ENCODE measurements at places on chromosomes 3 and 15.

- no peak for DNase-seq
These were observed 2.9 kb upstream of the U2SURP start for GRCh38 chr3:142998439-142998838.

GRCh38 chr15:56496635-56497034 lies 31.7 kb upstream of the MNS1 start:
- DNase-seq = no peak

DNA sequence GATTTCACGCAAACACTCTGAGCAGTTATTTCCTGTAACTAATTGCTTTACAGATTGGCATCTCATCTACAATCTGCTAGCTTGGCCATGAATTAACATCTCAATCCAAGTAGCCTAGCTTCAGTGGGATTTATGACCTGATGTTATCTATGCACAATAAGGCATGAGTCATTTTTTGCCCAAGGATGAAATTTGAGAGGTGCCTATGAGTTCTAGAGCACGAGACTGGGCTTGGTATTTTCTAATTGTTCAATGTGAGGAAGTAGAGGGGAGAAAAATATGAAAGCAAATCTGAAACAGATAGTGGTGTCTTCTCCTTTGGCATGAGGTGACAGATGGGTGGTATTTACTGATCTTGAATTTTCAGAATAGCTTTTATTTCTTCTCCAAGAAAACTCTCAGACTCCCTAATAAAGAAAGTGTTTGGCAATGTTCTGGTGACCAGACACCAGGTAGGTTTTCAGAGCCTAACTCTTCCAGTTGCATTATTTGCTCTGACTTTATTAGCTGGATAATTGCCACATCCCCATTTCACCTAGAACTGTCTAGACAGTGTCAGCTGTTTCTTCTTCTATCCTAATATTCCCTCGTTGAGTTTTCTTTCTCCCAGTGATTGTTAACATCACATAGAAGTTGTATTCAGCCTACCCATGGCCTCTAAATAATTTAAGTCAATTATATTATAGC lies 301.0 kb upstream of the UMPS start:
- no peak for DNase-seq

- no peak for DNase-seq
These were observed 101.0 kb downstream of the PEX5L start for GRCh38 chr3:179935710-179936109.

- DNase-seq = no peak
These were observed 328.2 kb downstream of the TIGIT start for GRCh38 chr3:114622001-114622400.

GRCh38 chr3:64271631-64272030 lies 46.4 kb upstream of the PRICKLE2 start:
- no peak for DNase-seq

GRCh38 chr3:159151130-159151529 lies 349.3 kb downstream of the MFSD1 start:
- DNase-seq = no peak

GRCh38 chr3:78668302-78668701 lies 1099.5 kb downstream of the ROBO1 start:
- no peak for DNase-seq

GRCh38 chr15:28106294-28107110 lies 7.4 kb upstream of the OCA2 start:
- DNase-seq = peak; percentile 55

DNA sequence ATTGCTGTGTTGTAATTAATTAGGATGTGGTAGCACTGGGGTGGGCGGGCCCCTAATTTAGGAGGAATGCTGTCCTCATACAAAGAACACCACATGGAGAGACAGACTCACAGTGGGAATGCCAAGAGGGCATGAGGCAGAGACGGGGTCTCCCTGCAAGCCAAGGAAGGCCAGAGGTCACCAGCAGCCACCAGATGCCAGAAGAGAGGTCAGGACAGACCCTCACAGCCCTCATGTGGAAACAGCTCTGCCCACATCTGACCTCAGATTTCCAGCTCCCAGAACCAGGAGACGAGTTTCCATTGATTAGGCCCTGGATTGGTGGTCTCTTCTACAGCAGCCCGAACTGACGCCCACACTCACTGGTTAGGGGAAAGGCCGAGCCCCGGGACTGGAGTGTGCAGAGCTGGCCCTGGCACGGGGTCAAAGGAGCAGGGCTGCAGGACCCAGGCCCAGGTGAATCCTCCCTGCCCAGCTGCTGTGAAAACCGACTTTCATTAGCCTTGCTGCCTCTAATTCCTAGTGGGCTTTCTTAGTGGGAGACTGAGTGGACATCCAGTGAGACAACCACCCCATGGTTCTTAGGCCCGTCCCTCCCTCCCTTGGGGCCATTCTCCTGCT lies 43.0 kb upstream of the SLC41A3 start:
- peak; percentile 44 for DNase-seq

- DNase-seq = no peak
These were observed 10.1 kb downstream of the MELTF start for GRCh38 chr3:197019535-197019934.

DNA sequence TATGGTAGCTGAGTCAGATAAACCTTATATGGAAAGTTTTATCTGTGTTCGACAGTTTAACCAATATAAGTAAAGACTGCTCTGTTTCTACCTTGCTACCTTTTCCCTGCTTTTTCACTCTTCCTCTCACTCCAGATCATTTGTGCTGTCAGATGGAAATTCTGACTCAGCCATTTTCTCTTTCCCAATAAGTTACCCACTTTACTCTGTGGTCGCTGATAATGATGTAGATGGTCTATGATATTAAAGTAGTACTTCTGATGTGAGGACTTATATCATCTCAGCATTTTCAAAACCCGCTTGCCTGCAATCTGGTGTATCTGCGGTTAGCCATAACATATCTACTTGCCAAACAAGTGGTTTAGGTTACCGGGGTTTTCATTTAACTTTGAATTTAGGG lies 15.0 kb upstream of the UTS2B start:
- no peak for DNase-seq

- DNase-seq = no peak
These were observed 72.0 kb upstream of the BLM start for GRCh38 chr15:90644952-90645725.

DNA sequence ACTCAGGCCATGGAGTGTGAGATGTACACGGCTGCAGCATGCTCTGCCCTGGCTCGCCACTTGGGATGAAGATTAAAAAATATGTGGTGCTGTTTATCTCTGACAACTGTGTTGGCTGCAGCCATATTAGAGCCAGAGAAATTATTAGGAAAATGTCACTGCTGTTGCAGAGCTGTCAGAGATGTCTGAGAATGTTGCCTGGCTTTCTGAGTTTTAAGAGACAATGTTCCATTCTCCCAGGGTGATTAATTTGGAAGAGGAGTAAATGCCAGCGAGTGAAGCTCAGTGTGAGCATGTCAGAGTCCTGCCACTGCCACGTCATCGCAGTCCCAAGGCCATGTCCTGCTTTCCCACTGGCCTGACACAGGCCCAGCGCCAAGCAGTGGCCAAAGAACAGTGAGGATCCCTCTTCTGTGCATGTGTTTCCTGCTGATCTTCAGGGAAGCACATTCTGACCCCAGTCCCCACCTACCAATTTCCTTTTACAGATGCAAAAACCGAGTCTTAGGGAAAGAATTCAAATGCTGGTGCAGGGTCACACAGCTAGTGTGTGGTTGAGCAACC lies 370.9 kb downstream of the GABRG3 start:
- DNase-seq = no peak

DNA sequence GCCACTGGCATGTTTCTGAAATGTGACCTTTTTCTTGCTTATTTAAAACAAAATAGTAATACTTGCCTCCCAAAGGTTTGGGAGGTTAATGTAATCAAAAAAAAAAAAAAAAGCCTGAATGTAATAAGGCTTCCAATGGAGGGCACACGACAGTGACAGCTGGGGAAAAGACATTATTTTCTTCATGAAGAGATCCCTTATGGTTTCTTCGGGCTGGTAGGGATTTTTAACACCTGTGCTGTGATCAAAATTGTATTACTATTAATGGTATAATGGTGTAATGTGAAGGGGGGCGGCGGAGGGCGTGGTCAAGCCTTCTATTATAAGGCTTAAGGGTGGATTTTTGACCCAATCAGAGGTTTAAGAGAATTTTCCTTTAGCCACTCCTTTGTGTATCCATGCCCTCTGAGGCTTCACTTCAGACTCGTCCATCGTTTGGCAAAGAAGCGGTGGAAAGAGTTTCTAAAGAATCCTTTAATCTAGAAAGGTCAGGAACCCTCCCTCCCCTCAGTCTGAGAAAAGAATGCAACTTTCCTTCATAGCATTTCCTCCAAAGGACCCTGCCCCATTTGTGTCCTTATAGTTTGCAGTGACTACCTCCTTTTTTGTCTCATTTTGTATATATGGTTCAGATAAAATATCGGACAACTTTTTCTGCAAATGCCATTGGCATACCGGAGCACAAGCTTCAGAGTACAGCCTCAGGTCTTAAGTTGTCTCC lies 89.5 kb upstream of the CHD2 start:
- DNase-seq = peak; percentile 88

- peak; percentile 86 for DNase-seq
These were observed 24.4 kb upstream of the FRMD4B start for GRCh38 chr3:69410301-69410700.

DNA sequence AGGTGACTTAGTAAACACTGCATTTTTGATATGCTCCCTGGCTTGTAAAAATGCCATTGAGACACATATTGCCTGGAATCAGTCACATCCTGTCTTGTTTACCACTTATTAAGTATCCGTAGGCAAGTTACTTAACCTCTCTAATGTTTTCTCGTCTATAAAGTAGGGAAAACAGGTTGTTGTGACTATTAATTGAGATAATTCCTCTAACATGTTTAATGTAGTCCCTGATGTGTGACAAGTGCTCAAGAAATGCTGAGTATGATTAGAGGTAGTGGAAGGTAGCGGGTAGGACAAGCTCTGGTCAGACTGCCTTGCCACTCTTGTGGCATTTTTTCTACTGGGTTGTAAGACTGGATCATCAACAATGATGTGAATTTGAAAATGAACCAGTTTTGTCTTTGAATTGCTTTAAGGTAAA lies 54.1 kb downstream of the NFKBIZ start:
- DNase-seq = no peak

DNA sequence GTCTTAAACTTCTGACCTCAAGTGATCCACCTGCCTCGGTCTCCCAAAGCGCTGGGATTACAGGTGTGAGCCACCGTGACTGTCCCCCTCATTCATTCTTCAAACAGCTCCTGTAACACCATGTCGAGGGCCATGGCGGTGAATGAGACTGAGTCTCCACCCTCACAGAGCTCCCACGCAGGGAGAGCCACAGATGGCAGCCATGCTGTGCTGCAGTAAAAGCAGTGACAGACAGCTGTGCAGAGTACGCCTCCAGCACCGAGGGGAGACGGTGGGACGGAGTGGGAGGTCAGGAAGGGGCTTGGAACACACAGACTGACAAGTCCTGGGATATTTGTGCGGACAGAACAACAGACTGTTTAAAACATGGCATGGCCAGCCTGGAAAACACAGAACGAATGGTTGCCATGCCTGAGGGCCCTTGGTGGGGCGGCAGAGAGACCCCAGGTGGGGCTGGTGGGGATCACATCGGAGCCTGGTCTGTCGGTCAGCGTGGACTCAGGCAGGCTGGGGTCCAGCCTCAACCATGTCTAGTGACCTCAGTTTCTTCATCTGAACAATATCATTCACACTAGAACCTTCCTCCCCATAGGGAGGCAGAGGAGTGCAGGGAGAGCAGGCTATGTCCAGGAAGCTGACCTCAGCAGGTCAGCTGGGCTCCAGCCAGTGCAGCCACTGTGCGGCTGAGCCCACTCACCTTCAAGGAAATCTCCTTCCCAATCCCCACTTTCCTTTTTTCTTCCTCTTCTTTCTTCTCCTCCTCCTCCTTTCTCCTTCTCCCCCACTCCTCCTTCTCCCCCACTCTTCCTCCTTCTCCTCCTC lies 20.6 kb upstream of the LCTL start:
- DNase-seq = no peak

DNA sequence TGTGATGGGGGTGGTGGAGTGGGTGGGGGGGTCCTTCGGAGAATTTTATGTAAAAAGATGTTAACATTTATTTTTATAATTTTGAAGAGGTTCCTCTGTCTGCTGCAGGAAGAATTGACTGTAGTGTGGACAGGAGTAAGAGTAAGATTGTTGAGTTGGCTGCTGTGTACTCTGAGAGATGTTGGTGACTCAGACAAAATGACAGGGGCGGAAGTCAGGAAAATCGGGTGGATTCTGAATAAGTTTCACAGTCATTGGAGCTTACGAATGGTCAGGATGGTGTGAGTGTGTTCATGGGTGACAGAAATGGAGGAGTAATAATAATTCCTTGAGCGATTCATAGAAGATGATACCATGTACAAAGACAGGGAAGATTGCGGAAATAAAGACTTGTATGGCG lies 420.0 kb downstream of the ROBO2 start:
- DNase-seq = no peak

DNA sequence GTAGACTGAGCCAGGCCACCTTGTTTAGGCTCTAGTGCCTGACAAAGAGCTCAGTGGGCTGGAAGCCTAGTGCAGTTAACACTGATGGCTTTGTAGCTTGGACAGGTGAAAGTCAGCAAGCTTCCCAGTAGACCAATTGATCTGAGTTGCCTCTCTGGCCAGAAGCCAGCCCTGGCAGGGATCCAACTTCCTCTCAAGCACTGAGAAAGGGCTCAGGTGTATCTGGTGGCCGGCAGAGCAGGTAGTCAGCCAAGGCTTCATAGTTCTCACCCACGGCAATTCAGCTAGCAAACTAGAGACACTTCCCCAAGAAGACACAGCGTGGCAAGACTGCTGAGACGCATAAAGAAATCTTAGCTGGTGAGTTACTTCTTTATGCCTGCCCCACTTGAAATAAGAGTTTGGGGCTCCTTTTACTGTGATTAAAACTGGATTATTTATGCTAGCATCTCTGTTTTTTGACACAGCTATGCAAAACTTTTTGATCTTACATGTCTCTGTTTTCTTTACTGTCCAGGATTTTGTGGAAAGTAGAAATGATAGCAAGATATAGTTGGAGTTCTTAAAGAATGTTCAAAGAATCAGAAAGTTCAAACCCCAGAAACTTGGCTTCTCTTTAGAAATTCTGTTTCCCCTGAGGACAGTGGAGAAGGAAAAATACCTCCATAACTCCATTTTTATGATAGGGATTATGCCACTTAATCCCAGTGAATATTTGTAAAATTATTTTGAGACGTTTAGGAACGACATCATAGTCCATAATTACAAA lies 8.4 kb upstream of the CA12 start:
- no peak for DNase-seq

DNA sequence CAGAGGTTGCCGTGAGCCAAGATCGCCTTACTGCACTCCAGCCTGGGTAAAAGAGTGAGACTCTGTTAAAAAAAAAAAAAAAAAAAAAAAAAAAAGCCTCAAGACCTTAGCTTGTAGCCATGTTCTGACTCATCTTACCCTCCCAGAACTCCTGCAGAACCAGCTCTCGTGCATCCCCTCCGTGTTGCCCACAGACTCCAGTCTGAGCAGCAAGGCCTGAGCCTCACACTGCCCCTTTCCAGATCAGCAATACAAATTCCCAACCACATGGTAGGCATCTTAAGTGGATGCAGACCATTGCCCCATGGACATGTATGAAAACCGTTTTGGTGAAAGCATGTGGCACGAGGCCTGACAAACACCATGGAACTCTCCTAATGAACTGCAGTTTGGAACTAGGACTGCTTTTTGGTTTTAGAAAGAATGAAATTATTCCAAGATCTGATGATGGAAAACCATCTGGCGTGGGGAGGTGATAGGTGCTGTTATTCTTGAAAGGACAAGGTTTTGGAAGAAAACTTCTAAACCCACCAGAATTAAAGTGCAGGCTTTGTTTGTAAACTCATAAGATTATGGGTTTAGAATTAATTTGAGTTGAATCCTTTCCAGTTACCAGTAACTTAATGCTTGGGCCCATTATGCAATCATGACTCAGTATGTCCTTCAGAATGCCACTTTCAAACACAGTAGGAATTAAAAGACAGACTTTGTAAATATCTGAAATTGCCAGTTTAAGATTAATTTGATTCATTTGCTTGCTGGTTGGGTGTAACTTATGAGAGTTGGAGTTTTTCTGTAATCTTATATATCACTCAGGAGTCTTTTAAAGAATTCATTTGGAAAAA lies 163.7 kb upstream of the LRTM1 start:
- DNase-seq = no peak
